ENCODE measurements at places on chromosomes 4 and X. TPM values are rescaled to one million over a fixed set of nuclear protein-coding genes. Genes with fewer than 3 reads are reported as not detected.

DNA sequence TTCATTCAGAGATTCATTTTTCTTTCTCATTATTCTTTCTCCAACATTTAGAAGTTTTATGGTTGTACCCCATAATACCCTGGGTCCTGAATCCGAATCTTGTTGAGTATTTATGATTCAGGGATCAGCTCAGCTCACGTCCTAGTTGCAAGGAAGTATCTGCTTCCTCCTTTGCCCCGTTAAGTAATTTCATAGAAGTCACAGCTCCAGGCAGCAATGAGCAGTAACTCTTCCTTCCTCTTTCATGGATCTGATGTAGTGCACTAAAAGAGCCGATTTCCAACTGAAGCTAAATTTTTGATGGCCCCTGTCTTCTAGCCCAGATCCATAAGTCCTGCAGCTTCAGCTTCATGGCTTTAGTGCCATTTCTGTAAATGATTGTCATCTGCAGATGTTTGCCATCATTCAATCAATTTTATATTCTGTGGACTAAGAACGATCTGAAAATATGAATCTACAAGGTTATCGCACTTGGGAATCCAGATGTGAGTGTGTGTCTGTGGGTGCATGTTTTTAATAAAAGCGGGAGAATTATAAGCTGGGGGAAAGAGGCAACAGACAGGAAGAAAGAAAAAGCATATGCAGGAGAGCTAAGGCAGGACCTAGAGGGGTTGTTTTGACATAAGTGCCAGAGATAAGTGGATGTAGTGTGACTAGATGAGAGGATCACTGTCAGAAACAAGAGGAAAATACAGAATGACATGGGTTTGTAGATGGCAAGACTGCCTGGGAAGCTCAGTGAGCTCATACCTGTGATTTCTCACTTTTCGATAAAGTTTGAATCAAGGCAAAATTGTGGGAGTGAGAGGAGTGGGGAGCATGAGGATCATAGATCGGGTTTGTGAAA lies 17.5 kb downstream of the VEGFD start:
- DNase-seq: no peak
- H3K4me1 ChIP-seq: no peaks in the 10 kb centered on the region
- no peaks in the 10 kb centered on the region for H3K36me3 ChIP-seq
- peaks cover 15% of the 10 kb centered on the region for H3K27me3 ChIP-seq
- no peak overlapping the region for H3K27ac ChIP-seq

- no peak overlapping the region for H3K27ac ChIP-seq
- no peak overlapping the region for H3K4me3 ChIP-seq
- H3K27me3 ChIP-seq: no peaks in the 10 kb centered on the region
- H3K4me1 ChIP-seq: no peaks in the 10 kb centered on the region
- no peak for DNase-seq
- no peaks in the 10 kb centered on the region for H3K36me3 ChIP-seq
These were observed 54.9 kb upstream of the MTM1 start for GRCh38 chrX:150513544-150513943.

NAT8L gene
- total RNA-seq: 1.1 TPM

DNA sequence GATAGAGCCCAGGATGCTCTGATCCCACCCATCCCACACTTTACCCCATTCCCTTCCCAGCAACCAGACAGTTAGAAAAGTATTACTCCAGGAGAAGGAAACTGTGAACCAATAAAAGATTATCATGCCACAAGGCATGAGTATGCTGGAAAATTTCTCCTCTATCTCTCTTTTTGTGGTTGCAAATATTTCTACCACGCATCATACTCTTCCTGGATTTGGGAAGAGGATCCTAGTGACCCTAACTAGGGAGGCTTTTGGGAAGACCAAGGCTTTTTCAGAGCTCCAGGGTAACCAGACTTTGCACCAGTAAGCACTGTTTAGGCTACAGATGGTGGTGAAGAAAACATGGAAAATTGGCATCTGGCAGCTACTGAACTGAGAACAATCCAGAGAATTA lies 257.6 kb upstream of the CLNK start:
- no peaks in the 10 kb centered on the region for H3K27me3 ChIP-seq
- H3K27ac ChIP-seq: no peak overlapping the region
- H3K4me1 ChIP-seq: no peaks in the 10 kb centered on the region
- H3K36me3 ChIP-seq: no peaks in the 10 kb centered on the region
- DNase-seq: no peak
- H3K4me3 ChIP-seq: no peak overlapping the region

GAB3 gene
- 5.0 TPM for total RNA-seq

- no peak overlapping the region for H3K27ac ChIP-seq
- H3K4me3 ChIP-seq: no peak overlapping the region
- no peaks in the 10 kb centered on the region for H3K4me1 ChIP-seq
These were observed 54.1 kb upstream of the ARHGAP24 start for GRCh38 chr4:85420831-85421230.

ABCD1 gene
- total RNA-seq: 4.4 TPM

DNA sequence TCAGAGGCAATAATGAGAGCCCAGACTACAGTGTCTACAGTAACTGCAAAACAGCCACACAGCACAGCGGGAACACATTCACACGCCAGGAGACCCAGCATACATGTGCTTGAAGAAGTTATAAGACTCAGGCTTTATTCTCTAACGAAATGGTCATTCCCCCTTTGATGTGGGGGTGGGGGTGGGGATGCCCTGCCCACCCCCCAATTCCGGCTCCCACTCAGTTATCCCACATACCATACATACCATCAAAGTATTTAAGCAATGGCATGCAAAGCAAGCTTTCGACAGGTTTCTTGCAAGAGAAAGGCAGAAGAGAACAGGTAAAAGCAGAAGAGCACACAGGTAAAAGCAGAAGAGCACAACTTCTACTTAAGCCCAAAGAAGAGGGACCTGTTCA lies 3.6 kb downstream of the MECP2 start:
- DNase-seq: no peak
- peaks cover 34% of the 10 kb centered on the region for H3K36me3 ChIP-seq
- peaks cover 61% of the 10 kb centered on the region for H3K4me1 ChIP-seq

SSX2B gene
- total RNA-seq: not detected

DNA sequence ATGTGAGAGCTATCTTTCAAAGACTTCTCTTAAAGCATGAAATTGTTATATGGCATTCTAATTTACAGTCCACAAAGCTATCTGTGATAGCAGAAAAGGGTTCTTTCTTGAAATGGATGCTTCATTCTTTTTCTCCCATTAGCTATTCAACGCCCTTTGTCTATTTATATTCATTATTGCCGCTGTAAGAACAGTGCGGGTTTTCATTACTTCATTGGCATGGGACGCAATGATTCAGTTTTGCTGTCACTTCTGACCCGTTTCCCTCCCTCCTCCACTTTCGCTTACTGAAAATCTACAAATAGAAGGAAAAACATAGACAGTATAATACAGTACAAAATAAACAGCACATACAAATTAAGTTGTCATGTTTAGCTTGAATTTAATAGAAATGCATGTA lies 394.6 kb downstream of the PCDH7 start:
- no peaks in the 10 kb centered on the region for H3K27me3 ChIP-seq
- no peak overlapping the region for H3K4me3 ChIP-seq
- no peaks in the 10 kb centered on the region for H3K36me3 ChIP-seq
- no peaks in the 10 kb centered on the region for H3K4me1 ChIP-seq
- no peak overlapping the region for H3K27ac ChIP-seq

DNA sequence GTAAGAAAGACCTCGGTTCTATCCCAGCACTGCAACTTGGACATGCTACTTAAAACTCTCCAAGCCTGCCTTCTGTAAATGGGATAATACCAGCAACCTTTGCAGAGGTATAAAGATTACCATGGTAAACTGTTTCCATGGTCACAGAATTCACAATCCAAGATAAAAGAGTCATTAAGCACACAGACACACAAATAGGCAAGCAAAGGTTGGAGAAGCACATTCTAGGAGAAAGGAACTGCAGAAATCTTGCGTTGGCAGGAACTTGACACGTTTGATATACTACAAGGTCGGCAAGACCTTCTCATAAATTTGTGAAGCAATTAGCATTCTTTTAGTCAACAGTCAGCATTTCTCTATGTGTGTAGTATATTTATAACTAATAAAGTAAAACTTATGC lies 12.3 kb upstream of the CHRNA9 start:
- H3K27me3 ChIP-seq: no peaks in the 10 kb centered on the region
- peaks cover 43% of the 10 kb centered on the region for H3K4me1 ChIP-seq
- H3K4me3 ChIP-seq: no peak overlapping the region
- H3K36me3 ChIP-seq: no peaks in the 10 kb centered on the region
- no peak overlapping the region for H3K27ac ChIP-seq

PPP1R2C gene
- not detected for total RNA-seq

GRCh38 chrX:51975811-51976210 lies 82.4 kb downstream of the MAGED1 start:
- DNase-seq: no peak
- peaks cover 9% of the 10 kb centered on the region for H3K4me1 ChIP-seq
- no peak overlapping the region for H3K27ac ChIP-seq
- H3K36me3 ChIP-seq: no peaks in the 10 kb centered on the region
- no peaks in the 10 kb centered on the region for H3K27me3 ChIP-seq

GRCh38 chr4:23290656-23291055 lies 597.9 kb downstream of the GBA3 start:
- no peaks in the 10 kb centered on the region for H3K36me3 ChIP-seq
- DNase-seq: no peak
- H3K4me3 ChIP-seq: no peak overlapping the region
- peaks cover 4% of the 10 kb centered on the region for H3K4me1 ChIP-seq
- no peak overlapping the region for H3K27ac ChIP-seq

DNA sequence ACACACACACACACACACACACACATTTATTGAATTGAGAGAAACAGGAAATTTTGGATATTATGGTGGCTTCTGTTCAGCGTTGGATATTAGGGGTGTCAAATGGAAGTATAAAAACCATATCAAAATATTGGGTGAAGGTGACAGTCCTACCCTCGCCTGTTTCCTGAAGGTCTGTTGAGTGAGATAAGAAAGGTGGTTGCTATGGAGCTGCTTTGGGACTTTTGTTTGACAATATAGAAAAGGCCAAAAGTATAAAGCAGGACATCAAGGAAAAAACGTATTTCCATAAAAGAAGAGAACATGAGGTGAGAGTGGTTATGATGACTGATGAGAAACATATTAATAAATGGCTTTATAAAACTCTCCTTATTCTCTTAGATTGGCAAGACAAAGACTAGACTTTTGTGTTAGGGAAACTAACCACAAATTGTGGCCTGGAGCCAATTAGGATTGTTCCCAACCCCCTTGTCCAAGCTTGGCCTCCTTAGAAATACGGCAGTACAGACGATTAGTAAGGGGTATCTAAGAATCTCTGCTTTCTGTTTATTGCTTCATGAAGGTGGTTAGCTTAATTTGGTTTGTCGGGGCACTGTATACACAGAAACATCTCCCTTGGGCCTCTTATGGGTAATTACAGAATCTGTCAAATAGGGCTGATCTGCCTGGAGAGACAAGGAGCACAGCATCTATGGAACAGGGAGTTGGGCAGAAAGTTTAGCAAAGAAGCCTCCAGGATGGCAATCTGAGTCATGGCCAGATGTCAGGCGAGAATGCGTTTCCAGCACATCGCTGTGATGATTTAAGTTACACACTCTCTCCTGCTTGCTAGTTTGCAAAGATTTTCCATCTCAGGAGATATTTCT lies 198.0 kb downstream of the CBR4 start:
- peaks cover 9% of the 10 kb centered on the region for H3K27me3 ChIP-seq
- DNase-seq: no peak
- no peaks in the 10 kb centered on the region for H3K36me3 ChIP-seq
- peaks cover 6% of the 10 kb centered on the region for H3K4me1 ChIP-seq
- no peak overlapping the region for H3K4me3 ChIP-seq
- H3K27ac ChIP-seq: no peak overlapping the region

CCDC149 gene
- total RNA-seq: not detected

UGT8 gene
- 0.14 TPM for total RNA-seq

DNA sequence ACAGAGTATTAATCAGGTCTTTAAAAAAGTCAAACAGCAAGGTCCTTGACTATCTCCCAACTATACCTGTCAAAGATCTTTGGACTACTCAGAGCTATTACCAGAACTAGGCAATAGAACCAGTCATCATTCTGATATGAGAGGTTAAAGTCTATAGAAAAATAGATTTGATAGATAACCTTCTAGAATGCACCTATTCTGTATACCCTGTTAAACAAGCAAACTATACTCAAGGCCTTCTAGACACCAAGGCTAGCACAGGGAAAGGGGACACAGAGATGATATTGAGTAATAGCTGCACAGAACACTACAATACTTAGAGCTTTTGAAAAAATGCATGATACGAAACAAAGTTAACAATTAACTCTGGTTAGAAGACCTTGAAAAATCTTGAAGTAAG lies 149.5 kb downstream of the NR3C2 start:
- no peak for DNase-seq
- H3K4me1 ChIP-seq: peaks cover 43% of the 10 kb centered on the region
- H3K36me3 ChIP-seq: no peaks in the 10 kb centered on the region
- H3K27ac ChIP-seq: no peak overlapping the region
- H3K27me3 ChIP-seq: no peaks in the 10 kb centered on the region

DNA sequence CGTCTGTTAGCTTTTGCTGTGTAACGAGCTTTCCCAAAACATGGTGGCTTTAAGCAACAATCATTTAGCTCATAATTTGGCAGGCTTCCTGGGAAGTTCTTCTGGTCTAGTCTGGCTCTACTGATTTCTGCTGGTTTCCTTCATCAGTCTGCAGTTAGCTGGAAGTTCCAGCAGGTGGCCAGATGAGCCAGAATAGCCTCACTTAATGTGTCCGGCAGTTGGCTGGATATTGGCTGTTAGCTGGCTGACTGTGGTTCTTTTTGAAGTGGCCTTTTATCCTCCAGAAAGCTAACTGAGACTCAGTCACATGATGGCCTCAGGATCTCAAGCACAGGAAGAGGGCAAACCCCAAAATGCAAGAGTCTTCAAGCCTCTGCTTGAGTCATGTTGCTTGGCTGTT lies 34.9 kb downstream of the FTHL17 start:
- H3K36me3 ChIP-seq: no peaks in the 10 kb centered on the region
- H3K27me3 ChIP-seq: peaks cover 4% of the 10 kb centered on the region
- DNase-seq: peak; percentile 20

GJB1 gene
- total RNA-seq: not detected

CRMP1 gene
- total RNA-seq: not detected

- H3K27ac ChIP-seq: peak overlapping the region; percentile 83
- peak overlapping the region; percentile 0 for H3K4me3 ChIP-seq
- peaks cover 32% of the 10 kb centered on the region for H3K4me1 ChIP-seq
- DNase-seq: peak; percentile 73
These were observed 67.1 kb downstream of the DTHD1 start for GRCh38 chr4:36348403-36348938.

GRCh38 chr4:43485196-43485595 lies 592.7 kb downstream of the GRXCR1 start:
- H3K27me3 ChIP-seq: no peaks in the 10 kb centered on the region
- no peaks in the 10 kb centered on the region for H3K36me3 ChIP-seq
- H3K4me3 ChIP-seq: no peak overlapping the region
- DNase-seq: no peak
- no peaks in the 10 kb centered on the region for H3K4me1 ChIP-seq

- no peaks in the 10 kb centered on the region for H3K27me3 ChIP-seq
- no peak for DNase-seq
- H3K4me1 ChIP-seq: no peaks in the 10 kb centered on the region
- H3K36me3 ChIP-seq: no peaks in the 10 kb centered on the region
- no peak overlapping the region for H3K27ac ChIP-seq
These were observed 291.9 kb upstream of the PITX2 start for GRCh38 chr4:110914791-110915190.
